Activated naive CD8-positive, alpha-beta T cell treated with anti-CD3 and anti-CD28 coated beads for 36 hours (primary cell): ENCODE measurements at places on chromosomes 16 and 17. TPM values are rescaled to one million over a fixed set of nuclear protein-coding genes. Genes with fewer than 3 reads are reported as not detected.
A peak's percentile ranks its signal among the peaks of the same experiment; 100 is the strongest.

DNA sequence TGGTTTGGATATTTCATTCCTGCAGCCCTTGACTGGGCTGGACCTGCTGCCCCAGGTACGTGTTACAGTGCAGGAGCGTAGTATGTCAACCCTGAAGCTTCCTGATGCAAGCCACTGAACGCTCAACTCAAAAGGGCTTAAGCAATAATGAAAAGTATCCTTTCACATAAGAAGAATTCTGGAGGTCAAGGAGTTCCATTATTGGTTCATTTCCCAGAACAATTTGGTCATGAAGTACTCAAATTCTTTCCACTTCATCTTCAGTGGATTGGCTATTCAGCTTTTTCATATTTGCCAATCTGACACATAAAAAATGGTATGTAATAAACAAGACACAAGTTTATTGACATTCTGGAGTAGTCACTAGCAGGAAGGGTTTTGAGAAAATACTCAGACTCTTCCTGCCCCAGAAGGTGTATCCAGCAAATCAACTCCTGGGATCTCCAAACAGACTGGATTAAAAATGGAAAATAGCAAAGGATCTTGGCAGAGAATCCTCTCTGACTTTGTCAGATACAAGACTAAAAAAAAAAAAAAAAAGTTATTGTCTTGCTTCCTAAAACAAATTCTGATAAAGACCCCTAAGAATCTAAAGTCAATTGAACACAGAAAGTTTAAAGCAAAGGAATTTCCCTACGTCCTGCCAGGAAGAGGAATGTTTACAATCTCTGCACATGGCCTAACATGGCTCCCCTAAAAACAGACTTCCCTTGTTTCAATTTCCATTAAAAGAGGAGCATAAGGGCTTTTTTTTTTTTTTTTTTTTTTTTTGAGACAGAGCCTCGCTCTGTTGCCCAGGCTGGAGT is 37.5 kb upstream of the WSB1 start:
- no peak overlapping the region for H3K4me3 ChIP-seq
- DNase-seq, result no peak
- no peaks in the 10 kb centered on the region for H3K36me3 ChIP-seq
- H3K4me1 ChIP-seq, result no peaks in the 10 kb centered on the region
- peaks cover 6% of the 10 kb centered on the region for H3K27me3 ChIP-seq
- no peak overlapping the region for H3K27ac ChIP-seq

- no peak for DNase-seq
- H3K27ac ChIP-seq, result no peak overlapping the region
- no peaks in the 10 kb centered on the region for H3K36me3 ChIP-seq
- no peaks in the 10 kb centered on the region for H3K27me3 ChIP-seq
These were observed 7.0 kb upstream of the CCNF start for GRCh38 chr16:2422123-2422867.

DNA sequence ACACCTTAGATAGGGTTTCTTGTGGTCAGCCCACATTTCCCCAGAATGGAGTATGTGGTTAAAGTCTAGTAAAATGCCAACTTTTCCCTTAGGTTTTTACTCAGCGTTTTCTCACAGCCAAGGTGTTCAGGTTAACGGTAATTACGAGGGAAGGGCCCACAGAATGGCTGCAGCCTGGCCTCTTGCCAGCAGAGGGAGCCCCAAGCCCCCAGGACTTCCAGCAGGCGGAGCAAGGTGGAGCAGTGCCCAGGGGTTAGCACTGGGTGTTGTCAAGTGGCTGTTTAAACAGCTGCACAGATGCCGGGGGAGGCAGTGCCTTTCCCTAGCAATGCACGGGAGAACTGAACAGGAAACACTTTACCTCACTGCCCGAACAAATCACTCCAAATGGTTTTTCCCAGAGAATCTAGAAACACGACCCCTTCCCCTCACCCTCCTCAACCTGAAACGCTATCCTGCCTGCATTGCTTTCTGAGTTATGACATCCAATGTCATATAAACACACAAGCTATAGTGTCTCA is 6.6 kb downstream of the PHB1 start:
- DNase-seq, result peak; percentile 84
- H3K27me3 ChIP-seq, result no peaks in the 10 kb centered on the region
- peaks cover 50% of the 10 kb centered on the region for H3K4me1 ChIP-seq
- H3K4me3 ChIP-seq, result no peak overlapping the region

- H3K4me3 ChIP-seq, result no peak overlapping the region
- H3K27ac ChIP-seq, result no peak overlapping the region
- no peaks in the 10 kb centered on the region for H3K36me3 ChIP-seq
- no peak for DNase-seq
- peaks cover 73% of the 10 kb centered on the region for H3K27me3 ChIP-seq
These were observed 466.3 kb downstream of the SOX9 start for GRCh38 chr17:72587156-72587555.

GRCh38 chr17:9971991-9972390 is 66.9 kb upstream of the RCVRN start:
- DNase-seq, result no peak
- H3K27me3 ChIP-seq, result no peaks in the 10 kb centered on the region
- H3K4me1 ChIP-seq, result no peaks in the 10 kb centered on the region
- no peak overlapping the region for H3K27ac ChIP-seq
- no peaks in the 10 kb centered on the region for H3K36me3 ChIP-seq

DNA sequence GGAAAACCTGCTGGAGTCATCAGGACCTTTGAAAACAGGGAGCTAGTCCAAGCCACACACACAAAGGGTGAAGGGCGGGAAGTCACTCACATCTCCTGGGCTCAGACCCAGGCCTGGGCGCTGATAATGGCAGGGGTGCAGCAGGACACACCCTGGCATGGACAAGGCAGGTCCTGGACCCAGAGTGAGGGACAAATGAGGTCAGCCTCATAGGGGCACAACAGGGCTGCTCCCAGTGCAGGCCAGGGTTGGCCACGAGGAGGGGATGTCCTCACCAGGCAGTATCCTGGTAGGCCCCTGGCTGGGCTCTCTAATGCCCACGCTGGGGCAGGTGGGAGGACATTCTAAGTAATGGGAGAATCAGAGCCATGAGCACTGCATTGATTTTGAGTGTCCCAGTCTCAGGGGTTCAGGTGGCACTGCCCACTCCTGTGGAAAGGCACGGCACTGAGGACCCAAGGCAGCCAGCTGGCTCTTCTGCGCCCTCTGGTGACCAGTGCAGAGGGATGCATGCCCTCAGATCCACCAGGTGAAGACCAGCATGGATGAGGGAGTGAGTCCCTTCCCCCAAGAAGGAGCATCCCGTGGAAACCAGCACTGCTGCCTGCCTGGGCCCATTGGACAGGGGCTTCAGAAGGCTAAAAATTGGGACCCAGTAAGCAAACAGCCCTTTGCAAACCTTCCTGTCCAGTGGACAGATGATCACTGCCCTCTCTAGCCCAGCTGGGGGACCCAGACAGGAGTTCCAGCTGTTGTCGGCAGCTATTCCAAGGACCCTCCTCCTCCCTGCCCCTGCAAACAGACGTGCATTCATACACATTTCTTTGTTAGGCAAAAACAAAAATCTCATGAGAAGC is 23.4 kb upstream of the SREBF1 start:
- H3K27ac ChIP-seq, result no peak overlapping the region
- DNase-seq, result peak; percentile 71
- peaks cover 37% of the 10 kb centered on the region for H3K4me1 ChIP-seq
- H3K36me3 ChIP-seq, result no peaks in the 10 kb centered on the region
- H3K27me3 ChIP-seq, result no peaks in the 10 kb centered on the region
- no peak overlapping the region for H3K4me3 ChIP-seq

- H3K27ac ChIP-seq, result no peak overlapping the region
- H3K4me3 ChIP-seq, result no peak overlapping the region
These were observed 11.7 kb downstream of the ERN1 start for GRCh38 chr17:64117981-64118979.

DNA sequence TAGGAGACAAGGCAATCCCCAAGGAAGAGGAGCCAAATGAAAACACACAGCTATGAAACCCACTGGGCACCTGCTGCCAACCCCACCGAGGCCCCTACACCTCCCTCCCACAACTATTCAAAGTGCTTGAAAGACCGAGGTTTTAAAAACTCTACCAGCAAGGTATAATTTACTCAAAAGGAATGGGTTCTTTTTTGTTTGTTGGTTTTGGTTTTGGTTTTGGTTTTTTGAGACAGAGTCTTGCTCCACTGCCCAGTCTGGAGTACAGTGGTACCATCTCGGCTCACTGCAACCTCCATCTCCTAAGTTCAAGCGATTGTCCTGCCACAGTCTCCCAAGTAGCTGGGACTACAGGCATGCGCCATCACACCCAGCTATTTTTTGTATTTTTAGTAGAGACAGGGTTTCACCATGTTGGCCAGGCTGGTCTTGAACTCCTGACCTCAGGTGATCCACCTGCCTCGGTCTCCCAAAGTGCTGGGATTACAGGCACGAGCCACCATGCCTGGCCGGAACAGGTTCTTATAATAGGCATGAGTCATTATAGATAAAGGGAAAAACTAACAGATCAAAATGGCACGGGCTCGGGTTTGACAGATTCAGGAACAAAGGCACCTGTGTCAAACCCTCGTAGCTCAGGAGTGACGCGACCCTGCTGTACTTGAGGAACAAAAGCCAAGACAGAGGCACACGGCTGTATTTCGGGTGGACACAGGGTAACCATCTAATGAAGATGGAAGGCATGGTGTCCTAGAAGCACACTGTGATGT is 40.7 kb downstream of the COTL1 start:
- peaks cover 48% of the 10 kb centered on the region for H3K36me3 ChIP-seq
- no peaks in the 10 kb centered on the region for H3K27me3 ChIP-seq
- peaks cover 41% of the 10 kb centered on the region for H3K4me1 ChIP-seq
- no peak overlapping the region for H3K4me3 ChIP-seq
- no peak for DNase-seq
- no peak overlapping the region for H3K27ac ChIP-seq

GRCh38 chr17:74554909-74555308 is 9.0 kb upstream of the CD300C start:
- no peaks in the 10 kb centered on the region for H3K27me3 ChIP-seq
- no peak overlapping the region for H3K27ac ChIP-seq

GRCh38 chr16:65125322-65125721 is 3.5 kb upstream of the CDH11 start:
- no peak overlapping the region for H3K4me3 ChIP-seq
- no peak for DNase-seq
- H3K27me3 ChIP-seq, result peaks cover 35% of the 10 kb centered on the region
- no peaks in the 10 kb centered on the region for H3K36me3 ChIP-seq
- H3K27ac ChIP-seq, result no peak overlapping the region

DNA sequence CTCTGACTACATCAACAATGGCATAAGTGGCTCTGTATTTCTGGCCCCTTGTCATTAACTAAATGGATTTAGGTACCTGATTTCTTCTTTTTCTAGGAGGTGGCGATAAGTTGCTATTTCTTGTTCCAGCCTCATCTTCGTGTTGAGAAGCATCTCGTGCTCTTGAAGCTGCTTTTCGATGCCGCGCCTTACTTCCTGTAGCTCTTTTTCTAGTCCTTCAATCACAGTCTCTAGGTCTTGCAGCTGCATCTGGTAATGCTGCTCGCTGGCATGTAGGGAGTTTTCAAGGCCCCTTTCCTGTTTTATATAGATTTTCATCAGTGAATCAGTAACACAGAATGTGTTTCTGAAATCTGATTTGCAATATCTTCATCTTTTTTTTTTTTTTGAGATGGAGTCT is 5.1 kb downstream of the KRT222 start:
- H3K4me1 ChIP-seq, result peaks cover 11% of the 10 kb centered on the region
- no peaks in the 10 kb centered on the region for H3K36me3 ChIP-seq
- no peak for DNase-seq
- H3K27ac ChIP-seq, result no peak overlapping the region
- peaks cover 26% of the 10 kb centered on the region for H3K27me3 ChIP-seq

DNA sequence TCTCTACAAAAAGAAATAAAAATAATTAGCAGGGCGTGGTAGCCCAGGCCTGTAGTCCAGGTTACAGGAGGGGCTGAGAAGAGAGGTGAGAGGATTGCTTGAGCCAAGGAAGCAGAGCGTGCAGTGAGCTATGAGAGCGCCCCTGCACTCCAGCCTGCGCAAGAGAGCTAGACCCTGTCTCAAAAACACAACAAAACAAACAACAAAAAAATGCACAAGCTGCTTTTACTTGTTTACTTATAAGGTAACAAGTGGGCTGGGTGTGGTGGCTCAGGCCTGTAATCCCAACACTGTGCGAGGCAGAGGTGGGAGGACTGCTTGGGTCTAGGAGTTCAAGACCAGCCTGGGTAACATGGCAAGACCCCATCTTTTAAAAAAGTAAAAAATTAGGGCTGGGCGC is 1.7 kb downstream of the CYTH1 start:
- peak overlapping the region; percentile 84 for H3K4me3 ChIP-seq
- peak overlapping the region; percentile 95 for H3K27ac ChIP-seq
- peaks cover 16% of the 10 kb centered on the region for H3K36me3 ChIP-seq
- H3K4me1 ChIP-seq, result peaks cover 55% of the 10 kb centered on the region
- no peaks in the 10 kb centered on the region for H3K27me3 ChIP-seq

GRCh38 chr17:1315891-1316403 is 36.5 kb downstream of the TRARG1 start:
- no peak overlapping the region for H3K4me3 ChIP-seq
- no peaks in the 10 kb centered on the region for H3K36me3 ChIP-seq
- no peaks in the 10 kb centered on the region for H3K4me1 ChIP-seq

GRCh38 chr17:15233022-15233805 is 31.9 kb downstream of the PMP22 start:
- H3K27me3 ChIP-seq, result no peaks in the 10 kb centered on the region
- H3K4me1 ChIP-seq, result peaks cover 4% of the 10 kb centered on the region
- no peak overlapping the region for H3K4me3 ChIP-seq
- no peak overlapping the region for H3K27ac ChIP-seq

DNA sequence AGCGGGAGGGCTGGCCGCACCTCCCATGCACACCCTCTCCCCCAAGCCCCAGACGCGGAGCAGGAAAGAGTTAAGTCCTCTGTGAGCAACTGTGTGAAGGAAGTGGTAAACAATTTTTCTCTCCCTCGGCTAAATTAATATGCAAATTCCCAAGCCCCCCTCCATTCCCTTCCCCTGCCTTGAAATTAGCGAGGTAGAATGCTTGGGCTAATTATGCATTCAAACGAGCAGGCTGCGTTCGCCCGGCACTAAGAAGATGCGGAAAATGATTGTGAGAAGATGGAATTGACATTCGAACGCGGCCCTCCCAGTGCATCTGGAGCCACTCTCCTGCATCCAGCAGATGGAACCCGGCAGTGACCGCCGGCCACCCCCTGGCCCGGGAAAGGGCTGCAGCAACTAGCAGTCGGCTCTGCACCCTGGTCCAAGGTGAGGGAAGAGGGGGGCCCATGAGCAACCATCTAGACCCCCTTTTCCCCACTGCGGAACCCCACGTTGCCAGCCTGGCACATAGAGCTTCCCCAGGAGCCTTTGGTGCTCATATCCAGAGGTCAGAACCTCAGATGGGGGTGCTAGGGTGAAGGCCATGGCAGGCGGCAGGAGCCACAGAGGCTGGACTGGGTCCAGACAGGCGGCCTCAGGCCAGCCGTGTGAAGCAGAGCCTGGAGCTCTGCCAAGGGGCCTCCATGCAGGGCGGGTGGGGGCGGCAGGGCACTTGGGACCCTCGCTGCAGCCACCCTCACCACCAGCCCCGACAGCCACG is 49.1 kb upstream of the ACSF3 start:
- H3K27ac ChIP-seq, result no peak overlapping the region
- DNase-seq, result no peak
- no peaks in the 10 kb centered on the region for H3K36me3 ChIP-seq
- H3K4me1 ChIP-seq, result no peaks in the 10 kb centered on the region
- H3K27me3 ChIP-seq, result peaks cover 2% of the 10 kb centered on the region

DNA sequence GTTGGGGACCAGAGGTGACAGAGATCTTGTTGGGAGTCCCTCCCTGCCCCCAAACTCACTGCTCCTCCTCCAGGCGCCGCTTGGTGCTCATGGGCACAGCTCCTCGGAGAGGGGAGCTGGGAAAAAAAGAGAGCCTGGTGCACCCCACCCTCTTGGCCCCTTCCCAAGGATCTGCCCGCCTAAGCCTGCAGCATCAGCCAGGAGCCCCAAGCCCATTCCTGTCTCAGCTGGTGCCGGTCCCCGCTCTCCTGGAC is 400 bp downstream of the HCFC1R1 start:
- peak overlapping the region; percentile 95 for H3K4me3 ChIP-seq
- H3K36me3 ChIP-seq, result peaks cover 8% of the 10 kb centered on the region
- no peak for DNase-seq
- H3K27ac ChIP-seq, result peak overlapping the region; percentile 98
- H3K4me1 ChIP-seq, result peaks cover 40% of the 10 kb centered on the region
- H3K27me3 ChIP-seq, result peaks cover 11% of the 10 kb centered on the region

The RSPRY1 gene
- 30.5 TPM for total RNA-seq

The METTL16 gene
- total RNA-seq, result 66.5 TPM

The CES5A gene
- total RNA-seq, result not detected
